ENCODE measurements at places on chromosomes 4 and X.

DNA sequence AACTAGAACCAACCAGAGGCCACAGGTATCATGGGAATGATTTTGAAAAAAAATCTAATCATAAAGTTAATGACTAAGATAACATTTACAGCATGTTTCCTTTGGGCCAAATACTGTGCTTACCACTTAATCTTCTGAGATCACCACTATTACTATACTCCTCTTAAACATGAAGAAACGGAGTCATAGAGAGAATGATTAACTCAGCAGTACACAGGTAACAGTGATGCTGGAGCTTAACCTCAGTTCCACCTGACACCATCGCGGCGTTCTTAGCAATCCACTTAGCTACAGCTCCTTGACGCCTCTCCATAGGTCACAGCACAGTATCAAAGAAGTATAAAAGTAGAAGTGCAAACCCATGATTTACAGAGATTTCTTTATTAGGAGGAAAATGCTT, 592.6 kb upstream of the SLIT2 start:
- no peaks in the 10 kb centered on the region for H3K4me1 ChIP-seq
- no peak overlapping the region for H3K27ac ChIP-seq
- H3K4me3 ChIP-seq = no peak overlapping the region
- DNase-seq = no peak

GRCh38 chr4:114654592-114654991, 56.0 kb downstream of the UGT8 start:
- H3K27me3 ChIP-seq = no peaks in the 10 kb centered on the region
- no peak overlapping the region for H3K4me3 ChIP-seq
- no peak overlapping the region for H3K27ac ChIP-seq
- peaks cover 2% of the 10 kb centered on the region for H3K4me1 ChIP-seq

DNA sequence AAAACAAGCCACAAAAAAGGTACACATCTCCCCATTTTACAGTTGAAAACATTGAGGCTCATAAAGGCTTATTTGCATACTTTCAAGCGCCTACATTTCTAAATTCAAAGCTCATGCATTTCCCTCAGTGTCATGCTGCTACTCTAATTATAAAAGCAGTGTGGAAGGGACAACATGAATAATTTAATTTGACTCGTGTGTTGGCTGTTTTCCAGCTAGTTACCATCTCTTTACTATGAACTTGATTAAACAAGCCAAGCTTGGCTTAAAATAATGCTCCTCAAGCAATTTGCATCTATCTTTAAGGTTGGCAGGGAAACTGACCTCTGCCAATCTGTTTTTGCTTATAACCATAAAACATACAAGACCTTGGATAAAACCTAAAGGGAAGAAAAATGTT, 252.5 kb upstream of the NEIL3 start:
- no peaks in the 10 kb centered on the region for H3K36me3 ChIP-seq
- H3K27me3 ChIP-seq = no peaks in the 10 kb centered on the region
- no peaks in the 10 kb centered on the region for H3K4me1 ChIP-seq
- H3K4me3 ChIP-seq = no peak overlapping the region

GRCh38 chrX:65451663-65452062, 82.9 kb downstream of the LAS1L start:
- no peak for DNase-seq
- no peaks in the 10 kb centered on the region for H3K27me3 ChIP-seq
- no peak overlapping the region for H3K27ac ChIP-seq
- no peaks in the 10 kb centered on the region for H3K36me3 ChIP-seq

DNA sequence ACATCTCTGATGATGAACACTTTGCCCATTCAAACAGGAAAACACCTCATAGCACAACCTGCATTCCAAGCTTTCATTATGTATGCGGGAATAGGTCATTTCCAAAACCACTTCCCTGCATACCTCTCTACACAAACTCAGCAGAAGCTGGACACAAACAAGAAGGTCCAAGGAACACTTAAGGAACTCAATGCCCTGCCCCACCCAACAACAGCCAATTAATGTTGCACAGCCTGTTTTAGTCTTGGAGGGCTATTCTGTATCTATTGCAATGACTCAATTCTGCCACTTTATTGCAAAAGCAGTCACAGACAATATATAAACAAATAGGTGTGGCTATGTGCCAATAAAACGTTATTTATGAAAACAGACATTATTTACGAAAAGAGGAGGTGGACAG, 16.7 kb downstream of the OPHN1 start:
- no peak overlapping the region for H3K4me3 ChIP-seq
- no peak for DNase-seq
- H3K36me3 ChIP-seq = no peaks in the 10 kb centered on the region
- no peak overlapping the region for H3K27ac ChIP-seq
- H3K27me3 ChIP-seq = no peaks in the 10 kb centered on the region

GRCh38 chr4:59039046-59039445, 1928.9 kb upstream of the IGFBP7 start:
- no peaks in the 10 kb centered on the region for H3K36me3 ChIP-seq
- no peak for DNase-seq
- no peak overlapping the region for H3K27ac ChIP-seq
- H3K27me3 ChIP-seq = no peaks in the 10 kb centered on the region

DNA sequence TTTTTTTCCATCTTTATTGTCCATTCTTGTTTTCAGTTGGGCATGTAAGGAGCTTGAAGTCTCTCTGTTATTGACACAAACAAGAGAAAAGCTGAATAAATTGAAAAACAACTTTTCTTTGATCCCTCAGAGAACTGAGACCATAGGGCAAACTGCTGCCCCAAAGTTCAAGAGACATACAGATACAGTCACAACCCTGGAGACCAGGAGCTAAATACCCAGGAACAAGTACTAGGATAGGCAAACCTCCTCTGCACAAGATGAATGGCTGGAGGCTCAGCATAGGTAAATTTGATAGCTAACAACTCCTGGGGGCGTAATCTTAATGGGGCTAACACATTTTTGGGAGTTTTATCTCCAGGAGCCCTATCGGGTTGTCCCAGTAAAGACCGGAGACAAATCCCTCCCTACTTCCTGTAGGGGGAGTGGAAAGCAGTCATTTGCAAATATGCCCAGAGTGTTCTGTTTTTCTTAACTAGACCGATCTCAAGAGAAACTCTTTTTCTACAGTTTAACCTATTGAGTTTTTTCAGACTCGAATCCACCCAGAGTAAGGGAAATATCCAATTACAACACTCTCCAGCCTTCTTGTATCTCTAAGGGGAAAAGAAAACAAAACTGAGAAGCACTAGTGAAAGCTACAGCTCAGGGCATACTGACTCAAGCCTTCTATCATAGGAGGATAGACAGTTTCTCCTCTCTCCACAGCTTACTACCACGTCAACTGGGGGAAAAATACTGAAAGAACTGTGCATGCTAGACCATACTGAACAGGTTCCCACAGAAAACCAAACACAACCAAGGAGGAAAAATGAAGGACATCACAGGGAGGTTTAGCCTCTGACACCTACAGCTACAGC, 23.1 kb downstream of the MAGEA8 start:
- H3K36me3 ChIP-seq = no peaks in the 10 kb centered on the region
- no peak for DNase-seq
- no peak overlapping the region for H3K4me3 ChIP-seq

DNA sequence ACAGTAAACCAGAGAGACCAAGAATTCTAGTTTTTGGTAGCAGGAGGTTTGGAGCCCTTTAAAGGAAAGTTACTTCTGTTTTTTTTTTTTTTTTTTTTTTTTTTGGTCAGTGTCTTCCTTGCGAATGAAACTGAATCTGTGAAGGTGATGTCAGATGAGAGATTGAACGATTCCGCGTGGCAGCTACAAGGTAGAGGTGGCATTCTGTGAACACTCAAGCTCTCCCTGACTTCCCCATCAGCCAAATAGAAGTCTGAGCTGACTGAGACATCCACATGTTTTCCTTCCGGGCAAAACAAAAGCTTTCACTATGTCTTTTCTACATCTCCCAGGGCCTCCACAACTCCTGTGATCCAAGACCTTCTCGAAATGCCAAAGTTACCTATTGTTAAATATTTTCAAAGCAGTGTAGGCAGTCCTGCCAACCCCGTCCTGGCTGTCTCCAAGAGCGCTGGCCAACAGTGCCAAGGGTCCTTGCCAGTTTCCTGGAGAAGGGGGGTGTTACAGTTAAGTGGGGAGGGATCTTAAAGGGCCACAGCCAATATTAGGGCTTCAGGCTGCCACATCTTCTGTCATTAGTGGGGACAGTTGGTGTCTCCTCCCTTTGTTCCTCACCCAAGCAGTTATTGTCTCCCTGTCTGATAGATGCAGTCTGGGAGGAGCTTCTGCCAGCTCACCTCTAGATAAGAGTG, 102.9 kb upstream of the SLC34A2 start:
- H3K27ac ChIP-seq = no peak overlapping the region
- H3K4me1 ChIP-seq = no peaks in the 10 kb centered on the region
- no peak for DNase-seq
- no peak overlapping the region for H3K4me3 ChIP-seq
- H3K27me3 ChIP-seq = no peaks in the 10 kb centered on the region

DNA sequence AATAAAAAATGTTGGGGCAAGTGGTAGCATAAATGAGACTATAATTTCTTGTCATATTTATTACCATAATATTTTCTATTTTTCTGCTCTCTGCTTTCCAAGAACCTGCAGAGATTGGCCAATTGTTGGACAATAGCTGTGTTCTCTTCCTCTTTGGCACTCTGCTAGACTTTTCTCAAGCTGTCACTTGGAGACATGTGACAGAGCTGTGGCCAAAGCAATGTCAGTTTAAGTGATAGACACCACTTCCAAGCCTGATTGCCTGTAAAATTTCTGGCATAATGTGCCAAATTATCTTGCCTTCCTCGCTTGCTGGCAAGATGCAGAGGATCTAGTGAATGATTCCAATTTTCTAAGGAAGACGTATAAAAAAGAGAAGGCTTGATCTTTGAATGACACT, 162.2 kb upstream of the NDST4 start:
- H3K4me1 ChIP-seq = no peaks in the 10 kb centered on the region
- no peaks in the 10 kb centered on the region for H3K27me3 ChIP-seq
- no peak overlapping the region for H3K27ac ChIP-seq
- no peak for DNase-seq

DNA sequence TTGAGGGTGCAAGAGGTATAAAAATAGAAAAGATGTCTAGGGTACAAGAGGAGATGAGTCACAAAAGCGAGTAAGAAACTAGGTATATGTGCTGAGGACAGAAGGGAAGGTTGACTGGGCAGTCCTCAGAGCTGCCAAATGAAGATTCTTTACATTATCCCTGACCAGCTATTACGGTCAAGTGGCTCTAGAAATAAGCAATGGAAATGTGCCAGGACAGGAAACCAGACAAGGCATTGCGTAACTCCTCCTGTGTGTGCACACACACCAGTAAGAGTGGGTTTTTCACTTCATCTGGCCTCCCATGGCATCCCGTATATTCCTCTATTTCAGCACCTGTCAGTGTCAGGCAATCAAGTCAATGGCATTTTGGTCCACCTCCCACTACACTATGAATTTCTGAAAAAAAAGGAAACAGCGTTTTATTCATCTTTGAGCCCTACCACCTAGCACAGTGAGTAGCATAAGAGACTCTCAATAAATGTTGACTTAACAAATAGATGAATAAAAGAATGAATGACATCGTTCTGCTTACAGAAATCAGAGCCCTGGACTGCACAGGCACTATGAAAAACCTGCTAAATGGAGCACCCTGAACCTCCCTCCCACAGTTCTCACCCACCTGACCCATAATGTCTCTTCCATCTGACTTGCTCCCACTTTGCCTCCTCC, 62.6 kb upstream of the KLF3 start:
- no peak overlapping the region for H3K4me3 ChIP-seq
- peaks cover 4% of the 10 kb centered on the region for H3K4me1 ChIP-seq
- no peaks in the 10 kb centered on the region for H3K36me3 ChIP-seq
- no peak for DNase-seq

DNA sequence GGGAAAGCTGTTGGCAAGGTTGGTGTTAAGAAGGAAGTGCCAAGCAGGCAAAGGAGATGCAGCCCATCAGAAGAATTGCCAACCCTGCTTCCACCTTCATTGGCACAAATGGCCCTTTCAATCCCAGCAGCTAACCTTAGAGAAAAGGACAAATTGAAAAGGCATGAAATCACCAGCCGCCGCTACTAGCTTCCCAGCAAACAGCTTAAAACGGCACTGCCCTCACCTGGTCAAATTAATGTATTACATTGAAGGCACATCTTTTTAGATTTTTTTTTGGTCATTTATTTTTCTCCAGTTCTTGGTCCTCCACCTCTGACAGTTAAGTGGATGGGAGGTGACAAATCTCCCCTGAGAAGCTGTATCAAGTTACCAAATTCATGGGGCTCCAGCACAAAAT, 51.0 kb upstream of the NHSL2 start:
- H3K4me1 ChIP-seq = no peaks in the 10 kb centered on the region
- no peak overlapping the region for H3K27ac ChIP-seq
- H3K36me3 ChIP-seq = no peaks in the 10 kb centered on the region
- no peak for DNase-seq

- H3K36me3 ChIP-seq = peaks cover 8% of the 10 kb centered on the region
- no peaks in the 10 kb centered on the region for H3K27me3 ChIP-seq
- H3K4me3 ChIP-seq = no peak overlapping the region
These were observed 38.1 kb downstream of the SEC31A start for GRCh38 chr4:82852751-82853285.

- DNase-seq = no peak
- no peak overlapping the region for H3K27ac ChIP-seq
- H3K36me3 ChIP-seq = no peaks in the 10 kb centered on the region
- H3K4me3 ChIP-seq = no peak overlapping the region
- H3K27me3 ChIP-seq = no peaks in the 10 kb centered on the region
- H3K4me1 ChIP-seq = no peaks in the 10 kb centered on the region
These were observed 246.0 kb upstream of the HHIP start for GRCh38 chr4:144399927-144400326.

DNA sequence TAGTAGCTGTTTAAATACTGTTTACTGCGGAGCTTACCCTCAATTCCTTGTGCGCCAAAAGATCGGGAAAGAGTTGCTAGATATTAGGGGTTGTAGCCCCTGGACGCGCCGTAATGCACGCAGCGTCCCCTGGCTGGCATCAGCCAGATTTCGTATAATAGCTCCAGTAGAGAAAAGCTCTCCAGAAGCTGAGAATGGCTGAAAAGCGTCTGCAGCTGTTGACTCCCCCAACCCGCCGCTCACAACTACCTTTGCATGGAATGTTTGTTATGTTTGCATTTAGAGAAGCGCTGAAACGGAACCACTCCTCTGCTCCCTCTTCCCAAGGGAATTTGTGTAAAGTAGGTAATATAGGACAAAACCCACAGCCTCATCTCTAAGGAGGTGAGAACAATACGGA, 3.7 kb downstream of the DOCK11 start:
- H3K27me3 ChIP-seq = peaks cover 4% of the 10 kb centered on the region
- DNase-seq = no peak
- no peak overlapping the region for H3K27ac ChIP-seq
- H3K36me3 ChIP-seq = no peaks in the 10 kb centered on the region

GRCh38 chrX:20595928-20596575, 329.3 kb upstream of the RPS6KA3 start:
- no peak overlapping the region for H3K4me3 ChIP-seq
- no peak for DNase-seq
- no peaks in the 10 kb centered on the region for H3K27me3 ChIP-seq
- no peaks in the 10 kb centered on the region for H3K36me3 ChIP-seq

DNA sequence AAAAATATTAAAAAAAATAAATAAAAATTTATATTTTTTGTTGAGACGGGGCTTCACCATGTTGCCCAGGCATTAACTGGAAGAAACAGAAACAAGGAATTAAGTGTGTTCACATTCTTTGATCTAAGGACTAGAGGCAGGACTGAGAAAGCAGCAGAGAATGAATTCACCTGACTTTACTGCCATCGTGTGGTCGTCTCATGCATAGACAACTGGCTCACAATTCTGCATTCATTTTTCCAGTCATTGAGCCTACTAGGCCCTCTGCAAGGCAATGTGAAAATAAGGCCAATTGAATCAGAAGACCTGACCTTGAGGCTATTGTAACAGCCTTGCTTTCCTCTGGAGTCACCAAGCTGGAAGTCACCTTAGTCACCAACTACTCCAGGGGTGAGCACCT, 37.4 kb downstream of the LHFPL1 start:
- peak; percentile 18 for DNase-seq
- H3K36me3 ChIP-seq = no peaks in the 10 kb centered on the region
- no peak overlapping the region for H3K27ac ChIP-seq
- H3K4me1 ChIP-seq = no peaks in the 10 kb centered on the region
- H3K4me3 ChIP-seq = no peak overlapping the region

Measured in iPS DF 6.9 (cell line).